ENCODE measurements at places on chromosomes 6 and 20.
A peak's percentile ranks its signal among the peaks of the same experiment; 100 is the strongest.

DNA sequence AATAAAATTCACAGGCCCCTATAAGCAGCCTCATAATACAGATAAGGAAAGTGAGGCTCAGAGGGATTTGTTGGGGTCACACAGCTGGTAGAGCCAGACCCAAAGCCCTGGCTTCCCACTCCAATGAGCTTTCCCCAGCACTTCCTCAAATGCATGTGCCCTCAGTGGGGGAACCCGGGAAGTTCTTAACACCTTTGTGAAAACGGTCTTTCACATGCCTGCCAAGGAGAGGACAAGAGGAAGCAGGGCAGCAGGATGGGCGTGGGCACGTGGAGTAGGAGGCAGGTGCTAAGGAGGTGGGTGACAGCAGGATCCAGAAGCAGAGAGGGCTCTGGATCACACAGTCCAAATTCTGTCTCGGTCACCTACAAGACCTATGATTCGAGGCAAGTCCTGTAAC lies 598 bp downstream of the PI16 start:
- DNase-seq: no peak

DNA sequence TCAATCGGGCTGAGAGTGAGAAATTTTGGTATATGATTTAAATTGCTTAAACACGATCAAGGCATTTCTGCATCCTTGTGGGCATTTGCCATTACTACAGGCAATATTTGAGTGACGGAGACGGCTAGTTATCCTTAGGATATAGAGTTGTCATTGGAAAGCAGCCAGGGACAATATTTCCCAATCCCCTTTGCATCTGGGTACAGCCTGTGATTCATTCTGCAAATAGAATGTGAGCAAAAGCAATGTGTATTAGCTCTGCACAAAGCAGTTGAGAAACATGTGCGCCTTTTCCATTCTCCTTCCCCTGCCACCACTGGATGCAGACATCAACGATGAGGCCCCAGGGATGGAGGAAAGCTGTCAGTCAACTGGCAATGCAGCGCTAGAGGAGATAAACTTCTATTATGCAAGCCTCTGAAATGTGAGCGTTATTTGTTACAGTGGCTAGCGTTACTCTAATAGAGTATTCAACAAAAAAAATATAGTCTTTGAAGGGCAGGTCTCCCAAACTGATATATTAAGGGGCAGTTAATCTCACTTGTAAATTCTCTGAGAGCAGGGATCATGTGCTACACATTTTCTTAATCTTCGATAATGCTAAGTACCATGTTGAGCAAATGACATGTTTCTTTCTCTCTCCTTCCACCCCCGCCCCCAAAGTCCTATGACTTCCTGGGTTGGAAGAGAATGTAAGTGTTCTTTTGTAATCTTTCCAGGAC lies 37.1 kb upstream of the NCOA3 start:
- no peak for DNase-seq

GRCh38 chr6:142013287-142013686 lies 119.4 kb upstream of the GJE1 start:
- DNase-seq: no peak

DNA sequence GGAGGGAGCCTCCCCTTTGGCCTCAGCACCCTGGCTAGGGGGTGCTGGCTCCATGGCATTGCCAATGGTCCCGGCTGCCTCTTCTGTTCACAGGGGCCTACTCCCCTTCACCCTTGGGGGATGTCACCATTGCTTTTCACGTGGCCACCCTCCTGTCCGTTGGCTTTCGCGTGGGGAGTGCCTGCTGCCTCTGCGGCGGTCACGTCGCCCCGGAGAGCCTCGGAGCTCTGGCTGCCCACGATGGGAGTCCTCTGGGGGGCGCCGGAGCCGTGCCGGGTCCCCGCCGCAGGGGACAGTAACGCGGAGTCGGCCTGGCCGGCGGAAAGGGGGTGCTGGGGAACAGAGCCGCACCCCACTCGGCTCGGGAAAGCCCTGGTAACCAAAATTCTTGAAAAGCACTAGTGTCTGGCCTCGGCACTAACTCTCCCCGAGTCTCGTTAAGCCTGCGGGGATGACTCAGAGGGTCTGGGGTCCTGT lies 661 bp upstream of the HEBP2 start:
- DNase-seq: peak; percentile 73

DNA sequence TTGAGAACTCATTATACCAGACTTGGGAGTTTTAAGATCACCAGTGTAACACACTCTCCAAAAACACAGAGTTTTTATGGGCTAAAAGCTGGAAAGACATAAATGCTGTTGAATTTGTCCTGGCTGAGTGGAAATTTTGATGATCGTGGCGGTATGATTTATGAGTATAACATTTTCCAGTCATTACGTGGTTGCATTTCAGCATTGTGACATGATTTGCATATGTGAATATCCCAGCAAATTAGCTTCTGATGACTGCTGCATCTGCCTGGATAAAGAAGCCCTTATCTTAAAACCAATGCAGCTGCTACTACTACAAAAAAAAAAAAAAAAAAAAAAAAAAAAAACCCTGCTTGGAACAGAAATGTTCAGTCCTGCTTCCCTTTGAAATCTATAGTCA lies 850.9 kb downstream of the TFAP2A start:
- no peak for DNase-seq

- DNase-seq: peak; percentile 80
Observed at GRCh38 chr20:53949319-53949839, 121.0 kb downstream of the BCAS1 start.

GRCh38 chr6:82783587-82784236 lies 281.9 kb downstream of the UBE3D start:
- DNase-seq: peak; percentile 22

DNA sequence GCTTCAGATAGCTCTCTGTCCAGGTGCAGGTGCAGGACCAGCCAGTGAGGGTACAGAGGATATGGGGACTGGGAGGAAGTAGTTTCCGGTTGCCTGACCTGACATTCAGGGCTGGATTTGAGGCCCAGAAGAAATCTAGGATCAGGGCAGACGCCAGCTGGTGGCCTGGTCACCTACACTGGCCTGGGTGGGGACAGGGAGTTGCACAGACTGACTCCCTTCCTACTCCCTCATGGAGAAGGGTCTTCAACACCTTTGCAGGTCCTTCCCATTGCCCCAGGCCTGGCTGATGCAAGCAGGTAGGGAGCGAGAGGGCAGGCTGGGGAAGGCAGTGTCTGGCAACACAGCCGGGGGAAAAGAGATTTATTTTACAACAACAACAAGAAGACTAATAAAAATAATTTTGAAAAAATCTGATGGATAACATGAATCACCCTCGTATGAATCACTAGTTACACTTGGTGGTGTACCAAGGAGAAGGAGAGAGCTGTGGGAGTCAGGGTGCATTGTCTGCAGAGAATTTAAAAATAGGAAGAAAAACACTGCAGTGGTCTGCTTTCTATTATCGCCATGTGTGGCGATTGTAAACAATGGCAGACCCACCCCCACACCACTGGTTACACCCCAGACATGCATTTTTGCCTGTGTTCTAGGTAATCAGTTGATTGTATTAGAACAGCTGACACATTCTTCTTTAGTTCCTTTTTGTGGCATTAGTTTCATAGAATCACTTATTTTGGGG lies 62.3 kb upstream of the SNX9 start:
- peak; percentile 53 for DNase-seq

GRCh38 chr6:12832226-12832735 lies 115.7 kb downstream of the PHACTR1 start:
- no peak for DNase-seq

- peak; percentile 27 for DNase-seq
Observed at GRCh38 chr6:149140137-149140909, 177.2 kb upstream of the TAB2 start.

GRCh38 chr6:30955367-30956042 lies 14.7 kb downstream of the MUCL3 start:
- DNase-seq: peak; percentile 91

- no peak for DNase-seq
Observed at GRCh38 chr6:131755597-131755996, 44.8 kb upstream of the CTAGE9 start.

DNA sequence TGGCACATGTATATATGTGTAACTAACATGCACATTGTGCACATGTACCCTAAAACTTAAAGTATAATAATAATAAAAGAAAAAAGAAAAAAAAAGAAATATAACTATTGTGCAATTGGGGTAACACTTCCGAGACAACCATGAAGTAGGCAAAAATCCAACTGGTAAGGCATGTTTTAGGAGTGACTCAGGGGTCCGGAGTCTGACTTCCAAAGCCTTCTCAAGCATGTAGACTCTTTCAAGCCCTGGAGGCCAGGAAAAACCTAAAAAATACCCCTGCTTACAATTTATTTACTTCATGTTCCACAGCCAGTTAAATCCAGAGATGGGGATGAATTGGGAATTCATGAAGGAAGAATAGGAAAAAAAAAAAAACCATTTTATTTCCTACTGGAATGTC lies 161.3 kb upstream of the PHACTR1 start:
- no peak for DNase-seq

DNA sequence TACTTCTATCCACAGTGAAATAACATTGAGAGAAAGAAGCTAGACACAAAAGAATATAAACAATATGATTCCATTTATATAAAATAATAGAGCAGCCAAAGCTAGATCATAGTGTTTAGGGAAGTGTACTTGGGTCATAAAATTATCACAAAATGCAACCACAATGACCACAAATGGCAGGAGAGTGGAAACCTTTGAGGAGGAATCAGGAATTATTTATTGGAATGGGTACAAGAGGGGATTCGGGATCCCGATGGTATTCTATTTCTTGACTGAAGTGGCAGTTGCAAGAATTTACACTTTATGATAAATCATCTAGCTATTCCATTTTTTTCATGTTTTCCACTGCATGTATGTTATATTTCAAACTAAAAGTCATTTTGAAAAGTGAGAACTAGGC lies 76.1 kb downstream of the IPCEF1 start:
- DNase-seq: no peak

DNA sequence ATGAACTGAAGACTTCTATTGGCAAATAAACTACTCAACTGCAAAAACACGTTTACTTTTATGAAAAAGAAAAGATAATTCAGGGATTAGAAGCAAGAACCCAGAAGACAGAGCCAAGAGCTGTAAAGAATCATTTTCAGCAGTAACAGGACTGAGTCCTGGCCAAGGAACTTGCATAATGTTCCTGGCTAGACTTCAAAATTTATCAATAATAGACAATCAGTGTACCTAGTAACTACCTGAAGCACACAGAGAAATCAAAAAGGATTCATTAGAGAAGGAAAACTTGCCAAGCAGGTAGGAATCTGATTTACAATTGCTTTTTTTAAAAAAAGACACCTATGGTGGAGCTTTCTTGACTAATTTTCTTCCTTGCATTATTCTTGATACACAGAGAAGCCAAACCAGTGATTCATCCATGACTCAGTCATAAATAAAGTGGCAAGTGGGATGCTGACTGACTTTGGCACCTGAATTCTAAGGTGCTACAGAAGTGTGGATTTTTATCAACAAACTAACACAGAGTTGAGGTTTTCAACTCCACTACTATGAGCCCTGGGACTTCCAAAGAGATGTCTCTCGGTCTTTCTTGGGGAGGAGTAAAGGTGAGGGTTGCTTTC lies 281.3 kb downstream of the BMP7 start:
- DNase-seq: no peak

GRCh38 chr20:59043698-59044097 lies 1.1 kb upstream of the PRELID3B start:
- DNase-seq: peak; percentile 25

GRCh38 chr20:31751126-31751525 lies 12.0 kb downstream of the TPX2 start:
- DNase-seq: no peak

GRCh38 chr20:53937929-53938367 lies 132.4 kb downstream of the BCAS1 start:
- peak; percentile 74 for DNase-seq

GRCh38 chr20:10648651-10649050 lies 25.1 kb downstream of the JAG1 start:
- no peak for DNase-seq

DNA sequence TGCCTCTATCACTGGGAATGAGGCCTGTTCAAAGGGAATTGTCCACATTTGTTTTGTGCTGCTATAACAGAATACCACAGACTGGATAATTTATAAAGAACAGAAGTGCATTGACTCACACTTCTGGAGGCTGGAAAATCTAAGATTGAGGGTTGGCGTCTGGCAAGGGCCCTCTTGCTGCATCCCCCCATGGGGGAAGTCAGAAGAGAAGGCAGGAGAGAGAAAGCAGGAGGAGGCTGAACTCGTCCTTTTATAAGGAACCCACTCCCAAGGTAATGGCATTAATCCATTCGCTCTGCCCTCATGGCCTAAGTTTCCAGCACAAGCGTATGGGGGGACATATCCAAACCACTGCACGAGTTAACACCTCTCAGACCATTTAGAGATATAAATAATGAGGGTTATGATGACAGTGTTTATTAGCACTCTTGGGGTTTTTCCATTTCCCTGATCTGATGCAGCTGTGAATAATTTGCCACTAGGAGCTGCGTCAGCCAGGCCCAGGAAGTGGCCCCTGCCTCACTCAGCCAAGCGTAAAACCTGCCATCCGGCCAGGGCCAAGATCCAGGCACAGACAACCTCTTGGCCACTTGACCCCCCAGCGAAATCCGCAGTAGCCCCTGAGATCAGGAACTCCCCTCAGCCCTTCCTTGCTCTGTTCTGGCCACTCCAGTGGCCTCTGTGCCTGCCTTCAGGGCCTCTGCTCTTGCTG lies 14.2 kb upstream of the SLCO4A1 start:
- DNase-seq: no peak

GRCh38 chr6:88870717-88871330 lies 92.6 kb downstream of the RNGTT start:
- peak; percentile 69 for DNase-seq

DNA sequence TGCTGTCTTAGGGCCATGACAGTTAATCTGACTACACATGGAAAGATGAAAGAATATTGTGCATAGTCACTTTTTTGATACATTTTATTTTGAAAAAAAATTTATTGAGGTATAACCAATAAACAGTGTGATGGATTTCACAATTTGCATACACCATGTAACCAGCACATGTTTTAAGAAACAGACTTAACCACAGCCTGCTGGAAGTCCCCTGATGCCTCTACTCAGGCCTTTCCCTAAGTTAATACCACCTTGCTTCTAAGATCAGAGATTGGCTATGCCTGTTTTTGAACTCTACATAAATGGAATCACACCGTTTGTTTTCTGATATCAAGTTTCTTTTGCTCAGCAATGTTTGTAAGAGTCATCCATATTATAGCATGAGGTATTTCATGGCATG lies 136.3 kb downstream of the CFAP61 start:
- DNase-seq: no peak

DNA sequence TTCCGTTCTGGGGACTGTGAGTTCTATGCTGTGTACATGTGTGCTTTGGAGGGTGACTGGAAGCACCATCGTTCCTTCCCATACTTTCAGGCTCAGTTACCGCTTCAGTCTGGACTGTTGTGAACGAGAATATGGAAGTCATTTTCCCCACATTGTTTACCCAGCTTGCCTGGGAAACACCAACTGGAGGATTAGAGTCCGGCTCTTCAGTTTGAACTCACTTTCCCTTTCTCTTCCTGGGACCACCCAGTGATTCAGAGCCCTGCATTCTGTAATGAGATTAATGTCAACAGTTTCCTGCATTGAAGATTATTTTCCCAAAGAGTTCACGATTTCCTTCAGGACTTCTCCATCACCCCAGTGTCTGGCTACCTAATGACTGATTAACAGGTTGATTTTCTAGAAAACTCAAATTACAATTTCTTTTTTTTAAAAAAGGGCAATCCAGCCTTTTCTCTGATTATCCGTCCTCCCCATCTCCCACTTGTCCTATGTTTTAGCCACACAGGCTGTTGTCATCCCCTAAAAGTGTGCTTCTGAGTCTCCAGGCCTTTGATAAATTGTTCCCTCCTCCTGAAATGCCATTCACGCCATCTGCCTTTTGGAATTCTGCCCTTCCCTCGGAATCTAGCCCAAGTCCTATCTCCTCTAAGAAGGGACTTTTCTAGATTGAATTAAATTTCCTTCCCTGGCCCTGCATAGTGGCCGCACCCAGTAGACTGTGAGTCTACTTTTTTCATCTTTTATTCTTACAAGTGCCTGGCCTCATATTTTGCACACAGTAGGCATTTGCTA lies 3.3 kb upstream of the TAGAP start:
- DNase-seq: no peak
